ENCODE measurements at places on chromosomes 1 and 21.

DNA sequence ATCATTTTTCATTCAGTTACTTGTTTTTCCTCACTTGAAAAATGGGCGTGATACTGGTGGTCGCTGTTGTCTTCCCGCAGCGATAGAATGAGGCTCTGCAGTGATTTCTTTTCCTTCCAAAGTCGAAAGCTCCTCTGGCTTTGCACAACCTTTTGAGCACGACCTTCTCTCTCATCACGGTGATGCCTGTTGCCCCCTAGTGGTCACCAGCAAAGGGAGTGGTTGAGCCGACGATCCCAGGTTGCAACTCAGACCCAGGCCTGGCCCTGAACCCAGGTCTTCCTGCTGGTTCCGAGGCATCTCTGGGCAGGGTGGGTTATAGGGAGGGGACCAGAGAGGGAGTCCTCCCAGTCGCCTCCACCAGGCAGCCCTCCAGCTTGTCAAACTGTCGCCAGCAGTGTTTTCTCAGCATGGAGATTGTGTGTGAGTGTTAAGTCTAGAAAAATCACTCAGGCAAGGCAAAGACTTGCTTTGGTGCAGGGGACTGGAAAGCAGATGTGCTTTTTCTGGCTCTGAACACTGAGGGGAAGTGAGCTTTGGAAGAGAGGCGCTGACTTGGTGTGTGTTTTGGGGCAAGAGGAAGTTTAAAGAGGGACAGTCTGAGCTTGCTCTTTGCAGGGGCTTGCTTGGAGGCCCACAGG is 285.3 kb downstream of the CAMTA1 start:
- DNase-seq: peak; percentile 15

- DNase-seq: no peak
Measured at GRCh38 chr1:209876078-209876800, 48.5 kb downstream of the UTP25 start.

GRCh38 chr1:221849897-221850296 is 108.0 kb upstream of the DUSP10 start:
- no peak for DNase-seq

GRCh38 chr1:200710166-200710565 is 28.5 kb upstream of the CAMSAP2 start:
- DNase-seq: no peak

DNA sequence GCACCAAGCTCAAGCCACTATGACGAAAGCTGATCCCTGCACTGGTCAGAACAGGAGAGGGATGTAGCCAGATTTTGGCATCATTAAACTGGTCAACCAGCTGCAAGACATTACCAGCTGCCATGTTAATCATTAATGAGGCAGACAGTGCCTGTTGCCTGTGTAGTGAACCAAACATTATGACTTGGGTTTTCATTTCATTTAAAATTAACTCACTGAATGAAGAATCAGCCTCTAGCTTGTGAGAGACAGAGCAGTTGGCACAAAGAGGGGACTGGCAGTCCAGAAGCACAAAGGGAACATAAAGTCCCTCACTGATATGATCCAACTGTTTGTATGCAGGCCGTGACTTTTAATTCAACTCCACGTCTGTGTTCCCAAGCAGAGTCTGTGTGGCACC is 318.9 kb downstream of the SEC16B start:
- no peak for DNase-seq

DNA sequence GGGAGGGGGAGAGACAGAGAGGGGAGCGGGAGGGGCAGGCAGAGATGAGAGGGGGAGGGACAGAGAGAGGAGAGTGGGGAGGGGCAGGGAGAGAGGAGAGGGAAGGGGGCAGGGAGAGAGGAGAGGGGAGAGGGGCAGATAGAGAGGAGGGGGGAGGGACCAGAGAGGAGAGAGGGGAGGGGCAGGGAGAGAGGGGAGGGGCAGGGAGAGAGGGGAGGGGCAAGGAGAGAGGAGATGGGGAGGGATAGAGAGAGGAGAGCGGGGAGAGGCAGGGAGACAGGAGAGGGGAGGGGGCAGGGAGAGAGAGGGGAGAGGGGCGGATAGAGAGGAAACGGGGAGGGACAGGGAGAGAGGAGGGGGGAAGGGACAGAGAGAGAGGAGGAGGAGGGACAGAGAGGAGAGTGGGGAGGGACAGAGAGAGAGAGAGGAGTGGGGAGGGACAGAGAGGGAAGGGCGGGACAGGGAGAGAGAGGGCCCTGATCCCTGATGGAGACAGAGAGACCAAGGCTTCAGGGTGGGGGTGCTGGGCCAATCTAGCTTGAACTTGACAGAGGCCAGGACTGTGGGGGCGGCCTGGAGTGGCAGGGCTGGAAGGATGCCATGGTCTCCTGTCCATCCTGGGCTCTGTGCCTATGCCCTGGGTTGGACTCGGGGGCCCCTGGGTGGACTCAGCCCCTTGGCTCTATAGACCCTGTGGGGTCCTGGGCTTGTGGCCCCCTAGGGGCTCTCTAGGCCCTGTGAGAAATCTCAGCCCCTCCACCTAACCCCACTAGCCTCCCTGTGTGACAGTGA is 43.6 kb downstream of the DMRTB1 start:
- no peak for DNase-seq

GRCh38 chr1:152252157-152252556 is 28.2 kb upstream of the HRNR start:
- no peak for DNase-seq

GRCh38 chr1:207103892-207104373 is at the start of gene C4BPA:
C4BPA (plus strand) TSS chr1:207104233; CDS start chr1:207113026, 8,793 bp downstream.
- no peak for DNase-seq

- no peak for DNase-seq
Measured at GRCh38 chr21:39518847-39519210, 67.1 kb downstream of the SH3BGR start.

DNA sequence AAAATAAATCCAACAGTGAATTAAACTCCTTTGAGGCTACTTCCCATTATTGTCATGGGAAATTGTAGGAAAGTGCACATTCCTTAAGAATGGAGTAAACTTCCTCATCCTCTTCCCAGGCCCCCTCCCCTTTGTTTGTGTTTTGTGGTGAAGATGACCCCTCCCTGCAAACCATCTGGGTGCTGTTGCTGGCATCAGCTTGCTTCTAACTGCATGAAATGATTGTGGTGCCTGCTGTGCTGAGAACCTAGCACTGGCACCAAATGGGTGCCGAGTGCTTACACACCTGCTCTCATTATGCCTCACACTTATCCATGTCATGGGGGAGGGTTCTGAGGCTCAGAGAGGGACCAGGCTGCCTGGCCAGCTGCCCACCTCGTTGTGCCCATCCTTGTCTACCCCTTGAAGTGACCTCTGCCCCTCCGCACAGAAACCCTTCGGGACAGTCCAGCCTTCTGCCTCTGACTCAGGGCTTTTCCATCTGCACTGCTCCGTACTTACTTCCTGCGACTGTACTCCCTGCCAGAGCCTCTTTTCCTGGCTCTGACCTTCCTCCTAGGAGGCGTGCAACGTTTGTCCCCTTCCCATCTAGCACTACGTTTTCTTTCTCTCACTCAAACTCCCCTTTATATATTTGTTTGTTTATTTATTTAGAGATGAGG is 30.6 kb downstream of the CAPN2 start:
- DNase-seq: no peak

DNA sequence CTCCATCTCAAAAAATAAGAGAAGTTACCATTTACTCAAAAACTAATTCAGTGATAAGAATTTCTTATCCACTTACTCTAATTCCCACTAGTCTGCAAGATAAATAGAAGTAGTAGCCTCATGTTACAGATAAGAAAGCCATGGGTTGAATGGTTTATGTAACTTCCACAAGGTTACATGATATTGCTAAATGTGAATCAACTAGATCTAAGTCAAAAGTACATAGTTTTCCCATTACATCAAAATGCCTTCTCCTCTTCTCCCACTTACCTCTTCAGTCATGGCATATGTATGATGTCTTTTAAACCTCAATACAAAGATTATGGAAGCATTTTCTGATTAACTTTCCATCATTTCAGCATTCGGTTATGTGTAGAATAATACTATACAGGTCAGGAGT is 108.5 kb downstream of the ASH1L start:
- DNase-seq: no peak

Data from stimulated activated CD4-positive, alpha-beta T cell treated with anti-CD3 and anti-CD28 coated beads, Interleukin-1b, Interleukin-23, amount 100 ng/mL, for 1 hour (primary cell).